ENCODE measurements at places on chromosomes 5 and 9.

DNA sequence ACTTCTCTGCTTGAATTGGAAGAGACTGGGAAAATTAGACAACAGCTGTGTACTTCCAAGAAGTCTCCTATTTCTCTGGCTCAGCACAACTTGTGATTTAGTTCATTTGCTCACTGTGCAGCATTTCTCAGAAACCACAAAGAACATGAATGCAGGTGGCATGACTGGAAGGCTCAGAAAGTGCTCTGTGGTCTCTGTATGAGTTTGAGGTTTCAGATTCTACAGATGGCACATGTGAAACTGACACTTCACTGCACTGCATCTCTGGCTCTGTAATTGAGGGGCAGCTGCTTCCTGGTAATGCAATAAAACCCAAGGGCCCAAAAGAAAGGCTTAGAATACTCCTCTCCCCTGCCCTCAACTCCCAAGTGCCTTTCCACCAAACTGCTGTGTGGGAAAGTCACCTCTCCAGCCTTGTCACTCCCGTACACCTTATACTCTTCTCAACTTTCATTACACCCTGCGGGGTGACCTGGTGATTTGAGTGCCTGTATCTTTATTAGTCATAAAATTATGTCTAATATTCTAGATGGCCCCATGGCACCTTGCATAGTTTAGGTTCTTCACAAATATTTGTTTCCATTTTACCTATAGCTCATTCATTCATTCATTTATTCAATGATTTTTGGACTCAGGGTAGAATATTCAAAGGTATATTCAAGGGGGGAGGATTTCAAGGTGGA, 82.5 kb downstream of the ESM1 start:
- no peak for DNase-seq

- DNase-seq: no peak
Measured at GRCh38 chr5:87909382-87909781, 359.3 kb downstream of the TMEM161B start.

DNA sequence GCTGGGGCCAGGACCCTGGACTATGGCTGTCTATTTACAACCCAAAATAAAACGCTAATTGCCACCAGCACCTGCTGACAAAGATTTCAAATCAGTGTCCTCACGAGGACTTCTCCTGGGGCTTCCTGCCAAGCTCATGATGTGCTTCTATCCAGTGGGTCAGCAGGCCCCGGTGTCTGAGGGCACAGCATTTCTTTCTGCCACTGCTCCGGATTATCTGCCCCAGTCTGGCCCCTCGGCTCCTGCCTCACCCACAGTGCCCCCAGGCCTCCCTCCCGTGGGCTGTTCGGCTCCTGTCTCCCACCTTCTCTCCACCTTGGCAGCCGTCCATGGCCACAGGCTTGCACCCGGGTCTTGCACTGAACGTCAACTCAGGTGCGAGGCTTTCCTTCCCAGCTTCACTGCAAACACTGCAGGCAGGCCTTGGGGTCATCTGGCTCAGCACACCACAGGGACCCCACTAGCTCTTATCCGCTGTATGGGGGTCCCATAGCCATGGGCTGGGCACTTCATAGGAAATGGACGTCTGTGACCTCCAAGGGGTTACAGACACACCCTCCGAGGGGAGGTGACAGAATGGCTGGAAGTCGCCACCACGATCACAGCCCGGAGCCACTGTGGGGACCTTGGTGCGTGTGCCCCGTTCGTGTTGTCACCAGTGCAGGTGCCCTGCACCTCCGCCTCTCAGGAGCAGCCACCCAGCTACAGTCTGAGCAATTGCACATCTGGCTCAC, 43.8 kb upstream of the FCN1 start:
- DNase-seq: no peak

DNA sequence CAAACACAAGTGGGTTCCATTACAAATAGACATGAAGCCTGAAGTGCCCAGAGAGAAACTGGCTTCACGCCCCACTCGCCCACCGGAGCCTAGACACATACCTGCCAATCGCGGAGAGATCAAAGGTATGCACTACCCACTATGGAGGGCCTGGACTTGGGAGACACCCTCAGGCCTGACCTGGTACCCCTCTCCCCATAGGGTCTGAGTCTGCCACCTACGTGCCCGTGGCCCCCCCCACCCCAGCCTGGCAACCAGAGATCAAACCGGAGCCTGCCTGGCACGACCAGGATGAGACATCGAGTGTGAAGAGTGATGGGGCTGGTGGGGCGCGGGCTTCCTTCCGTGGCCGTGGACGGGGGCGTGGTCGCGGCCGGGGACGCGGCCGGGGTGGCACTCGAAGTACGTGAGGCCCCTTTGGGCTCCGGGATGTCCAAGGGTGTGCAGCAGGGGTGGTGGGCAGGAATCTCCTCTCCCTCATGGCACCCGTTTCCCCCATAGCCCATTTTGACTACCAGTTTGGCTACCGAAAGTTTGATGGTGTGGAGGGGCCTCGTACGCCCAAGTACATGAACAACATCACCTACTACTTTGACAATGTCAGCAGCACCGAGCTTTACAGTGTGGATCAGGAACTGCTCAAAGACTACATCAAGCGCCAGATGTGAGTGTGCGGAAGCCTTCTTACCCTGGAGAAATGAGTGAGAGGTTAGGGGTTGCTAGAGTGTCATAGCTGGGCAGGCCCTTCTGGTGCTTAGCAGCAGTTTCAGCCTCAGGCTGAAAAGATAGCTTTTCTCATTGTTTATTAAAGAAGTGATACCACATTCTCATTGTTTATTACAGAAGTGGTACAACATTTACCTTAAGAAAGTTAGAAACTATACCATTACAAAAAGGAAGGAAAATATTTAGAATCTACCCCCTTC, 38.7 kb downstream of the LARP1 start:
- no peak for DNase-seq

DNA sequence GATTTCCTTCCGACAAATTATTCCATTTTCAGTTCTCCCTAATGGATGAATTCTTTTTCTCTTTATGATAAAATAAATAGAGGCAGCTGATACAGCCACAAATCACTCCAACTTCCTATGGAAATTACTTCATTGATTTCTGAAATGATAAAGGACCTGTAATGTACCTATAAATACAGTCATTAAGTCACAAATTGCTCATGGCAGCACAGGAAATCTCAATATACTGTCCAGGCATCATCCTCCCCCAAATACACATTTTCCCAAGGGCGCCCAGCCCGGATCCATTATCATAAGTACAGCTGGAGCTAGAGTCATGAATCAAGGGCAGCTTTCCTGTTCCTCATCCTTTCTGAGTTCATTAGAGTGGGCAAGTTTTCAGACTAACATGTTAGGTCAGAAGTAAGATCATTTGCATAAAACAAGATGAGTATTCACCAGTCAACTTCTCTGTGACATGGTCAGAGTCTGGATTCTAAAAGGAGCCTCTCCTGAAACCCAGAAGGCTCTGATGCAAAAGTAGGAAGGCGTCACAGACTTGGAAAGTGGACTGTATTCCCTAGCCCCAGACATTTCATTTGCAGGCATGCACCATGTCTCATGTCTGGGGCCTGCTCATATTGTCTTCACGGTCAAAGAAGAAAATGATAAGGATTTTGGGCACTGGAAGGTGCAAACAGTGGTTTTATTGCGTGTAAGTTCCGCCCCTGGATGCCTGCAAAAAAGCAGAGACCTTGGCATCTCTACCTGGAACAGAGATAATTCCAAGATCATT, 383.2 kb downstream of the PLK2 start:
- no peak for DNase-seq

- no peak for DNase-seq
Measured at GRCh38 chr5:16536246-16536645, 70.6 kb upstream of the ZNF622 start.

DNA sequence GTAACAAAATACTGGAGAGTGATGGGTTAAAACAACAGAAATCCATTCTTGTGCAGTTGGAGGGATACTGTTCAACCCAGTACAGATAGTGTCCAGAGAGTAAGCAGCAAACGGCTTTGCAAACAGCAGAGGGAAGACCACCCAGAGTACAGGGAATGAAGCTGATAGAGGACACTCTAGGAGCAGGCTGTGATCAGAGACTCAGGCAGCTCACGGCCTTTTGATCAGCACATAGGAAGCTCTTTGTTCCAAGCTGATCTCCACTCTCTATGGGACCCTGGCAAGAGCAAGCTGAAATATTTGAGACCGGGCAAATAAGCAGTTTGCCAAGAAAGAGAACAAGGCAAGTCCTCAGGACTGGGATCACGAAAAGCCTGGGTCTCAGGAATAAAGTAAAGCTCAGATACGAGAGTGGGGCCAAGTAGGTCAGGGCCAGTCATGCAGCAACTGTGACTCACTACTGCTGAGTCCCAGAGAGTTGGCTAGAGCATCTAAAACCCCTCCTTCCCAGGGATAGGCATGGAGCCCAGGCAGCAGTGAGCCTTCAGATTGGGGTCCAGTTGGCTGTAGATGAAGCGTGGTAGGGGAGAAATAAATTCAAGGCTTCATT, 52.4 kb downstream of the MELK start:
- DNase-seq: no peak

GRCh38 chr5:32055891-32056866, 117.9 kb downstream of the GOLPH3 start:
- no peak for DNase-seq

DNA sequence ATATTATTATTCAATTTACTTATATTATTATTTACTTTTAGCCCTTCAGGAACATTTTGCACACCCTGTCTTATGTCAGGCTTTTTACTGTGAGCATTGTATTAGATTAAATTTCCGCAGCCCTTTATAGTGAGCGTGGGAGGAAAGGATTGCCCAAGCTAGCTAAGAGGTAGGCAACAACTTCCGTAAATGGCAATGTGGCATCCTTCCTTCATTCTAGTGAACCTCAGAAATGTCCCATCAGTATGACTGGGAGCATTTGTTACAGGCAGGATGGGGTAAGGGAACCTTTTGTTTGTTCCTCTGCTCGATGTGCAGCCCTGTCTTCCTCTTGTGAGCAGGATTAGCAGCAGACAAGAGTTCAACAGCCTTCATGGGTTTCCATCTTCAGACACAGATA, 6.2 kb upstream of the CD180 start:
- DNase-seq: no peak

DNA sequence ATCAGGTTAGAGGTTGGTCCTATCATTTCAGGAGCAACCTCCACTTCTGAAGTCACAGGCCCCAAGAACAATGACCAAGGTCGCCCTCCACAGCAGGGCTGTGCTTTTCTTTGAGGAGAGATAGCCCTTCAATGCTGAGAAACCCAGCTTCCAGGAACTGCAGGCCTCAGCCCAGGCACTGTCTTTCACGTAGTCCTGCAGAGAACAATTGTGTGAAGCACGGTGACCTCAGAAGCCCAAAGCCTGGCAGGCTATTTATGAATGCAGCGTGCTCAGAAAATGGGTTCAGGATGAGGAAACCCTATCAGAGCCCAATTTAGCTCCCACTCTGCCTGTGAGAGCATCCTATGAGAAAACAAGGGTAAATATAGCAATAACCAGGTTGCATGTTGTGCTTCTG, 388.3 kb downstream of the PLK2 start:
- peak; percentile 57 for DNase-seq

- DNase-seq: no peak
Measured at GRCh38 chr5:39189292-39189955, 29.9 kb downstream of the FYB1 start.

DNA sequence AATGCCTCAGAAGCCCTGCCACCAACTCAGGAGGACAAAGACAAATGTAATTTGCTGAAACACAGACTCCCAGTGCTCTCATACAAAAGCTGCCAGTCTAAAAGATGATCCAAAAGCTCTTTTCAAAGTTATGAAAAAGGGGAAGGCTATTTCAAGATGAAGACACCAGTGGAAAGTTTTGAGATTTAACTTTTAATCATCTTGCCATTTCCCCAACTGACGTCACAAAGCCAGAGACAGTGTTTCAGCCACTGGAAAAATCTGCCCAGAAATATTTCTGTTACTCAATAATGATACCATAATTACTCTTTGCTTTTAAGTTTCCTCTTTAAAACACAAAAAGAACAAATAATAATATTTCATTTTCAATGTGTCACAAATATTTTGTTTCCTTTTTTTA, 20.9 kb downstream of the ENG start:
- no peak for DNase-seq

GRCh38 chr5:56026863-56027300, 32.1 kb upstream of the IL6ST start:
- DNase-seq: no peak

DNA sequence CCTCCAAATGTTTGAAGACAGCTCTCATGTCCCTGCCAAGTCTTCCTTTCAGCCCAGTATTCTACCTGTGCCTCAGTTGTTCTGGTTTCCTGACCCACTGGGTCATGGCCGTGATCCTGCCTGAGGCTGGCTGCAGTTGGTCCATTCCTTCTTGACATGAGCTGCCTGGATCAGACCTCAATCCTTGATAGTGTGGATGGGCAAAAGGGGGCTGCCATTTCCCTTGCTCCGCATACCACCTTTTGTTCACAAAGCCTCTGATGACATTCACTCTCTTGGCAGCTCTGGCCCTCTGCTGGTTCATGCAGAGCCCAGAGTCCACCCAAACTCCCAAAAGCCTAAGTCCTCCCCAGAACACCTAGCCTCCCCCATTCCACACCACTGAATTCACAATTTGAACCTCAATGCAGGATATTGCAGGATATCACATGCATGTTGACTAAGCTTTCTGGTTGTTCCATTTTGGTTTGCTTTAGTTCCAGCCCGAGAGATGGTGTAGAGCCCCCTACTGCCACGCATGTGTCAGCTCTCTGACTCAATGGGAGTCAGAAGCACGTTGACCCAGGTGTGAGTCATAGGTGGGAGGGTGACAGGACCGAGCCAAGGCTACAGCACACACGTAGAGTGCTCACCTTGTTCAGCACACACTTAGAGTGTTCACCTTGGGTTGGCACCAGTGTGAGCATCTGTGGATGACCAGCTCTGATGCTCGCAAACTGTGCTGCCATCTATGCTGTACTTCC, 137.2 kb downstream of the MTX3 start:
- no peak for DNase-seq

- no peak for DNase-seq
Measured at GRCh38 chr5:132953710-132954109, 9.7 kb downstream of the AFF4 start.

DNA sequence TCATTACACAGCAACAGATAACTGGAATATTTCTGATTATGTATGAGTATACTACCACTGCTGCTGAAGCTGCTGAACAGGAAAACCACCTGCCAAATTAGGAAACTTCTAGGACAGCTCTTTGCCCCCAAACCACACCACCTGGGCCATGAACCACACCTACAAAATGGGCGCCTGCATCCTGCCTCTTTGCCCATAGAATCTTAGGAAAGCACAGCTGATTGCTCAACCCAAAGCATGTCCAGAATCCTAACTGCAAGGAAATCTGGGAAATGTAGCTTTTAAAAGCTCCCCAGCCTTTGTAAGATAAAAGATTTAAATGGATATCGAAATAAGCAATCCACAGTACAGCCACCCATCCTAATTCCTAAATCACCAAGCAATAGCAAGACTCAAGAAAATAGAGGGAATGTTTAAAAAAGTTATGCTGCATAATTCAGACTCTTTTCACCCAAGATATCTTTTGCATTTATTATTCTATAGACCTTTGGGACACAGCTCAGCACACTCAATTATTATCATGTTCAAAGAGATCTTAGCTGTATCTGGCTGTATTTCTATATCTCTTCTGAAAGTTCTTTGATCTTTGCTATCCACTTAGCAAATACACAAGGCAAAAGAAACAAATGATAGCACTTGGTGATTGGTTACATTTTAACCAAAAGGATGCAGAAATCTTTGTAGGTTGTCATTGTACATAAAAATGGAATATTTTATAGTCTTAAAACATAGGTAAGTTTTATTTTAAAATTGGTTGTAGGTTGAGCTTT, 6.8 kb upstream of the C9orf152 start:
- DNase-seq: no peak

- DNase-seq: no peak
Measured at GRCh38 chr9:95609426-95609825, 92.7 kb upstream of the PTCH1 start.

Data from neural progenitor cell (in vitro differentiated cells).